ENCODE measurements at places on chromosomes 13 and 19.
A peak's percentile ranks its signal among the peaks of the same experiment; 100 is the strongest.

- peak; percentile 65 for DNase-seq
Measured at GRCh38 chr19:10654610-10655456, 687 bp downstream of the ILF3 start.

DNA sequence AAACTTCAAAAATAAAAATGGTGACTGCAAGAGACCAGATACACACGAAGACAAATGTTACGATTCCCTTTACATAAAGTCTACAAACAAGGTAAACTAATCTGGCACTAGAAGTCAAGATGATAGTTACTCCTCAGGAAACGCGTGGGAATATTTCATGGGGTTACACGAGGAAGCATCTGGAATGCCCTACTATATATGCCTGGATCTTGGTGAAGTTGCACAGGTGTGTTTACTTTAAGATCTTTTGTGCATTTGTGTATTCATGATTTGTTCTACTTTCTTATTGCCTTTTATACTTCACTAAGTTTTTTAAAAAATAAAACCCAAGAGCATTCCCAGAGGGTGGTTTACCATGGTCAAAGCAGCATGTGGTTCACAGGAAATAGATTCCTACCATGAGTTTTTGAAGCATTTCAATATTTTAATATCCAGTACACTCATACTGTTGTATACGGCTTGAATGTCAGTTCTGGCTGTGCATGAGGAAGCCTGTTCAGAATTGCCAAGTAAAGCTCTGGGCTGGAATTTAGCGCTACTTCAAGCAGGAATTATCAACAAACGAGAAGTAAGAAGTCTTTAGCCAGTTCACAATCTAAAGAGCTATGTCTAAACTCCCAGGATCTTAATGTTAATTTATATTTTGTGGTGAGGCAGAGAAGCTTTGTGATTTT, 239.8 kb upstream of the KLHL1 start:
- no peak for DNase-seq

DNA sequence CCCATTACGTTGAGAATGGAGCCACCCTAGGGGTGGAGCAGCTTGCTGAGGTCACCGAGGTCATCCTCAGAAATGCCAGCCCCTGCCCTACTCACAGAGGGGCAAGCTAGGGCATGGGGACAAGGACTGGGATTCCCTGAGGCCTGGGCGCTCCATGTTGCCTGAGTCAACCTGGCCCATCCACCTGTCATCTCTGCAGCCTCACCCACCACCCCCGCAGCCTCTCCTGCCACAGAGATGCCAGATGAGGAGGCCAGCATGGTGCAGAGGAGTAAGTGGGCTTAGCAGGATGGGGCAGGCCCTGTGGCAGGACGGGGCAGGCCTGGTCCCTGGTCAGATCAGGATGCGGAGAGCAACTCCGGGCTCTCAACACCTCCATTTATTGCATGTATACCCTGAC, 9.5 kb downstream of the NKPD1 start:
- no peak for DNase-seq

GRCh38 chr13:74027161-74027779, 106.9 kb downstream of the KLF12 start:
- no peak for DNase-seq

GRCh38 chr19:50341091-50341564, 12.0 kb upstream of the KCNC3 start:
- no peak for DNase-seq

GRCh38 chr13:40961826-40962225, 57.3 kb downstream of the ELF1 start:
- DNase-seq = no peak

GRCh38 chr13:21361706-21362105, 97.4 kb downstream of the ZDHHC20 start:
- no peak for DNase-seq

- no peak for DNase-seq
Measured at GRCh38 chr19:46878613-46879375, 18.0 kb downstream of the ARHGAP35 start.

GRCh38 chr19:13071444-13072187, 31.0 kb downstream of the LYL1 start:
- DNase-seq = no peak

DNA sequence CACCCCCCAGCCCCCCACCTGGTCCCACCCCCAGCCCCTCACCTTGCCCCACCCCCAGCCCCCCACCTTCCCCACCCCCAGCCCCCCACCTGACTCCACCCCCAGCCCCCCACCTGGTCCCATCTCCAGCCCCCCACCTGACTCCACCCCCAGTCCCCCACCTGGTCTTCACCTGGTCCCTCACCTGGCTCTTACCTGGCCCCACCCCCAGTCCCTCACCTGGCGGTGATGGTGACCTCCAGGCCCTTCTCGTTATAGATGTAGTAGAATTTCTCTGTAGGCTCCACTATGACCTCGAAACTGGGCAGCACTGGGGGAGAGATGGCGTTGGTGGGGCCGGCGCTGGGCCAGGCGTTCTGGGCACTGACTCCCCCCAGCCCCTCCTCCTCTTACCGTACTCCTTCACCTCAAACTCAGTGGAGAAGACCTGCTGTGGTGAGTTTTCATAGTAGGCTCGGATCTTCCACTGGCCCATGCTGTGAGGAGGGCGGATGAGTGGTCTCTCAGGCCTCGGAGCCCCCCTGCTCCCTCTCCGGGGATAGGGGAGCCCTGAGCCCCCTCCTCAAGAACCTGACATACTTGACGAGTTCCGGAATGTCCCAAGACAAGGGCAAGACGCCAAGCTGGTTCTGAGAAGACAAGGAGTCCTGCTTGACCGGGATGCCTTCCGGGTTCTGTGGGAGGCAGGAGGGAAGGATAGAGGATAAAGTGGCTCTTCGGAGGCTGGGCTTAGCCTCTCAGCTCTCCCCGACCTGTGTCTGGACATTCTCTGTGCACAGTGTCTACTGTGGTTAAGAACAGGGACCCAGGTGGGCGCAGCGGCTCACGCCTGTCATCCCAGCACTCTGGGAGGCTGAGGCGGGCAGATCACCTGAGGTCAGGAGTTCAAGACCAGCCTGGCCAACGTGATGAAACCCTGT, 6.4 kb downstream of the C3 start:
- no peak for DNase-seq

- peak; percentile 89 for DNase-seq
Measured at GRCh38 chr19:8592231-8593009, 15.2 kb upstream of the MYO1F start.

DNA sequence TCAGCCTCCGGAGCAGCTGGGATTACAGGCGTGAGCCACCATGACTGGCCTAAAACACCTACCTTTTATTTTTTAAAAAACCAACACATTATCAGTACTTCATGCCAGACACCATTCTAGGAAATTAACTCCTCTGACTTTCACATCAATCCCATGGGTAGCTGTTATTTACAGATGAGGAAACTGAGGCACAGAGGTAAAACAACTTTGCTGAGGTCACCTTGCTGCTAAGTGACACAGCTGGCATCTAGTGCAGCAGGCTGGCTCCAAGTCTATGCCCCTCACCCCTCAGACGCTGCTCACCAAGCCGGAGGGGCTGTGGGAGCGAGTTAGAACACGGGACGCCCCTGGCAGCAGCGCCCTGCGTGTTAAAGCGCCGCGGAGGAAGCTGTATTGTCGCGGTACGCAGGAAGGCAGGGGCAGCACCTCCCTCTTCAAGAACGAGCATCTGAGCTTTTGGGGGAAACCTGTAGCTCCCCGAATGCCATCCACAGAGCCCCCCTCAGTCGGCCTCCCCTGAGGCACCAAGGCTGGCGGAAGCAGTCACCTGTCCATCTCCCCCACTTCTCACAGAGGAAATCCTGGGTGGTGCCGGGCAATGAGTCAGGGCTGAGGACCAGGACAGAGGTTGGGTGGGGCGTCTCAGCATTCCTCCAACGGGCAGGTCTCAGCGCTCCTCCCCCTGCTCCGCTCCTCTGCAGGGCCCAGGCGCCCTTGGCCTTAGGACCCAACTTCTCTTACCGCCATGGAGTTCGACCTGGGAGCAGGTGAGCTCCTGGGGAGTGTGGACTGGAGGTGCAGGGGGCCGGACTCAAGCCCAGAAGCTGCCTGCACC, at the start of gene C19orf33:
Gene C19orf33, plus strand, starts transcription at position 735 of the 835 bp plus-strand sequence. Its CDS starts 11 bp downstream, at position 746.
- no peak for DNase-seq

DNA sequence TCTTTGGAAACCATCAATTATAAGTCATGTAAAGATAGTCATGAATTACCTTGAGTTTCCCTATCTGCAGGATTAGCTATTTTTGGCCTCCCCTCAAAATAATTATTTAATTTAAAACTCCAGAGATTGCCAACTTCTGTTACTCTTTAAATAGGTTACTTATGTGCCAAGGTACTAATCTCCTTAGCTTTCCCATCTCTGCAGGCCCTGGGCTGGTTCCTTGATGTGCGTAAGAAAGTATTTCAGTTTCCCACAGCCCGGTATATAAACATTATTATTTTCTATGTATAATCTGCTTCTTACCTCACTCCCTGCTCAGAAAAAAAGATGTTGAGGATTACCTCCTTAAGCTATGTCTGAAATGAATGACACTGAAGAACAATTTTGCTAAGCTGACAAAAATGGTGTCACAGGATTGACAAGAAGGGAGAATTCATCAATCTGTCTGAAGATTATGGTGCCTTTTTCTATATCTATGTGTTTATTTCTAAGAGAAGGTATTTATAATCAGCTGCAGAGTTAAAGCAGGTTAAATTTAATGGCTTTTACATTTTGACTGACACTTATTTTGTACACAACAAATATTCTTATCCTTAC, 1697.2 kb upstream of the PCDH20 start:
- DNase-seq = no peak

DNA sequence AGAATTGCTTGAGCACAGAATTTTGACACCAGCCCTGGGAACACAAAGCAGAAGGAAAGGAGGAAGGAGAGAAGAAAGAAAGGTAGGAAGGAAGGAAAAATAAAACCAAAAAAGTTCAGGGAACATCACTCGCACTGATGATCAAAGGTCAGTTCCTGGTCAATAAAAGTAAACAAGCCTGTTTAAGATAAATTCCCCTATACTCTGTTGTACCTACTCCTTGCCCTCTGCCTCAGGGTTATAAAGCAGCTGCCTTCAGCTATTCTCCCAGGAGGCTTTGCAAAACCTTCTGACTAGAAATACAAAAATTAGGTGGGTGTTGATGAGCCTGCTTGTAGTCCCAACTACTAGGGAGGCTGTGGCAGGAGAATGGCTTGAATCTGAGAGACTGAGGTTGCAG, 14.9 kb upstream of the ZNF91 start:
- no peak for DNase-seq

GRCh38 chr19:46404055-46404752, 9.2 kb downstream of the CCDC8 start:
- no peak for DNase-seq

DNA sequence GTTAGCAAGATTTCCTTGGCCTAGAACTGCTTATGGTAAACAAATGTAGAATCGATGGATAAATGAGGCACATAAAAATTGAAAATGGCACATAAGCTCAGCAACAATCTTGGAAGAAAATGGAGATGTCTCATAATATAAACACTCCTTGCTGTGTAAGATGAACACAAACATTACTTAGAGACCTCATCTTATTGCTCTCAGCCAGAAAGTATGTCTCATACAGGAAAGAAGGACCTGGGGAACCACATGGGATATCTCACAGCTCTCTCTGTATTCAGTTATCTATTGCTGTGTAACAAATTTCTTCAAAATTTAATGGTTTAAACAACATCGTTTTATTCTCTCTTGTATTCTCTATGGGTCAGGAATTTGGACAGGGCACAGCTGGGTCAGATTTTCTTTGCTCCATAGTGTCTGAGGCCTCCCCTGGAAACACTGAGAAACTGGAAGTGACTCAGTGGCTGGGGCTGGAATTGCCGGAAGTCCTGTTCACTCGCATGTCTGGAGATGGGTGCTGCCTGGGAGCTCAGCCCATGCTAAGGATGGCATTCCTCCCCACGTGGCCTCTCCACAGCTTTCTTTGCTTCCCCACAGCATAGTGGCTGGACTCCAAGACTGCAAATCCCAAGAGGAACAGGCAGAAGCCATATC, 105.1 kb downstream of the NUFIP1 start:
- DNase-seq = no peak

DNA sequence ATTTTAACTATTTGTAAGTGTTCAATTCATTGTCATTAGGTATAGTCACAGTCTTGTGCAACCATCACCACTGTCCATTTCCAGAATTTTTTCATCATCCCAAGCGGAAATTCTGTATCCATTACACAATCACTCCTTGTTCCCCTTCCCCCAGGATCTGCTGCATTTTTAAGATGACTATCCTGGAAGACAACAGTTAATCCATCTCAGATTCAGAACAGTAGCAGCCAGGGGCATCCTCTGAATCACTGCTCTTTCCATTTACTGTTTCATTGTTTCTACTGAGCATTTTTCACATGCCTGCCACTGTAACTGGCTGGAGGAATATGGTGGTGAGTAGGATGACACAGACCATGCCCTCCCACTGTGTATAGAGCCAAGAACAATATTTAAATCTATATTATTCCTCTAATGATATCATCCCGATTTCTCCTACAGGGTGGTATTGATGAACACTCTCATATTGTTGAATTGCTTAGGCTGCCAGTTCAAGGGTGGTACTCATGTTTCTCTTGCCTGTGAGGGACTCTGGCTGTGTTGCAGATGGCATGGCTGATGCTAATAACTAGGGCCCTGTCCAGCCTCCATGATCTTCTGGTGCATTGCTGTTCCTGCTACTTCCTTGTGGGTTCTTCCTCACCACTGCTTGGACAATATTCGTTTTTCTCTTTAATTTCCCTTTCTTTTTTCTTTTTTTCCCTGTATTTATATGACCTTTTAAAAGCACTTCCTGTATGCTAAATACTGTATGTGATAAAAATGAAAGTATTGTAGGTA, 59.0 kb downstream of the WDFY2 start:
- DNase-seq = no peak

DNA sequence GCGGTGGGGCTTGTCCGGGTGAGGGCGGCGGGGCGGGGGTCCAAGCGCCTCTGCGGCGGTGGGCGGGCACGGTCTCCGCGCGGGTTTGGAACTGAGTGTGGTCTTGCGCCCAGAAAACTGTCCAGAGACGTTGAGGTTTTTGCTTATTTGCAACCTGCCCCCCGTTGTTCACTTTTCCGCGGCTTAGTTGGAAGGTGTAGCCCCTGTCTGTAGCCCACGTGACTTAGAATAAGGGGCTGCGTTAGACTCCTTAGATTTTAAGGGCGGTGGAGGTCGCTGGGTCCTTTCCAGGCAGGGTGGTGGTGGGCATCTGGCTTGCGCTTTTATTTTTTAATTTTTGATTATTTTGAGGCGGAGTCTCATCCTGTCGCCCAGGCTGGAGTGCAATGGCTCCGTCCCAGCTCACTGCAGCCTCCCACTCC, 748 bp downstream of the RPS15 start:
- no peak for DNase-seq

Data from stimulated activated CD4-positive, alpha-beta T cell treated with anti-CD3 and anti-CD28 coated beads, Interleukin-1b, Interleukin-23, amount 100 ng/mL, for 4 hours (primary cell).